Activated CD4-positive, alpha-beta memory T cell treated with anti-CD3 and anti-CD28 coated beads, Interleukin-2, amount 10 ng/mL, durations not matched to agents 7 days and 5 days (primary cell): ENCODE measurements at places on chromosomes 6 and 20. TPM values are rescaled to one million over a fixed set of nuclear protein-coding genes. Genes with fewer than 3 reads are reported as not detected.

The SPATS1 gene
- total RNA-seq: not detected

DNA sequence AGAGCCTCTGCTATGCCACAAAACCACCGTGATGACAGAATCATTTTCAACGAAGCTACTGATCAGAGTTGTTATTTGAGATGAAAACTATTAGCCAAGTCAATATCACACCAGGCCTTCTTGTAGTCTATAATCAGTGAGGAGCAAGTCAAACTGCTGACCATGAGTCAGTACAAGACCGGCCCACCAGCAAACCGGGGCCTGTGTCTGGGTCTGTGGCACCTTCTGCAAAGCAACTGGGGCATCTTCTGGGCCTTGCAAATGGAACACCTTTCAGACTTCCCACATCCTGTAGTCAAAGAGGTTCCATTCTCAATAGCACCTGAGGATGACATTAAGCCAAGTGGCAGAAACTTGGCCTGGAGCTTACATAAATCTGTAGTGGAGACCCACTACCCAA lies 38.5 kb downstream of the CPXM1 start:
- DNase-seq: no peak

- DNase-seq: no peak
Measured at GRCh38 chr6:104809116-104809515, 50.6 kb downstream of the HACE1 start.

- no peak for DNase-seq
Measured at GRCh38 chr6:88855541-88856147, 107.8 kb downstream of the RNGTT start.
